Stimulated activated CD8-positive, alpha-beta memory T cell treated with anti-CD3 and anti-CD28 coated beads, Interleukin-15, amount 100 ng/mL, for 48 hours (primary cell): ENCODE measurements at places on chromosomes 1 and 21.

- DNase-seq: no peak
Observed at GRCh38 chr1:12760256-12760795, 13.2 kb upstream of the PRAMEF12 start.

DNA sequence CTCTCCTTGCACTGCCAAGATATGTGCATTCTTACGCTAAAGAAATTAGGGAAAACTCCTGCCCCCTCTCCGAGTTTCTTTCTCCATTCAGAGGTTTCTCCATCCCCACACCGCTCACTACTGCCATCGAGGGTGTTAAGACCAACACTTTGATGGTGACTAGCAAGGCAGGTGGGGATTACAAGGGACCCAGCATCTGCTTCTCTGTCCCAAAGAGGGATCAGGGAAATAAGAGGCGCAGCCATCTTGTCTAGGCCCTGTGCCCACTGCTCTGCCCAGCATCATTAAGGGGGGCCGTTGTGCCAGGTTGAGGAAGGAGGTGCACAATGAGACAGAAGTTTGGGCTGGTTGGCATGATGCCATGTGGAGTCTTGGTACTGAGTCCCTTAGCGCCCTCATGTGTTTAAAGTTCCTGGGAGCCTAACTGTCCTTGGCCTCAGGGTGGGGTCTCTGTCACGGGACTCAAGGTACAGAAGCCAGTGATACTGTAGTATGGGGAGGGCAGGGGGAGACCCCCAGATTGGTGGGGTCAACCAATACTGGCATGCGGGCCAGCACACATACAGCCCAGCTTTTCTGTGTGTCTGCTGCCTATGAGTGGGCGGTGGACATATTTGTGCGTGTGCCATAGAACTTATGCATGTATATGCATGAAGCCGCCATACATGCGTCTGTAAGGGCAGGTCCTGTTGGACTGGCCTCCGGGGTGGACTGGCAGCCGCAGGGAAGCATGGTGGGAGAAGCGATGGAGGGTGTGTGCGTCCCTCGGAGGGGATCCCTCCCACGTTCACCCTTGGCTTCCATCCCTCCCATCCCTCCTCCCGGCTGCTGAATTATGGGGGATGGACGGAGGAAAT is 5.5 kb downstream of the EFNA3 start:
- DNase-seq: no peak

DNA sequence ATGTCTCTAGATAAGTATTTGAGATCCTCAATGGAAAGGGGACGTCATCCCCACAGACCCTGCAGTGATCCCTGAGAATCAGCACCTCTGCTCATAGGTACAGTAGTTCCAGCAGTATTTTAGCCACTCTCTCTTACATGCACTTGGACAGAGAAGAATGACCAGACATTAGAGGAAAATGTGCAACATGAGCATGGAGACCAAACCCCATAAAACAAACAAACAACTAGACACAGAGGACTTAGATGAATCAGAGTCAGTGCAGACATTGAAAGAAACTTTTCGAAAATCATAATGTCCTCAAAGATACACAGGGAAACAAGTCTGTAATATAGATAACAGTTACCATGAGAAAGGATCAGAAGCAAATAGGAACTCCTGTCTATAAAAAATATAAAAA is 108.2 kb downstream of the LYPLAL1 start:
- DNase-seq: no peak

- no peak for DNase-seq
Observed at GRCh38 chr1:96492236-96492635, 229.3 kb upstream of the PTBP2 start.

GRCh38 chr1:235898126-235898525 is 31.4 kb upstream of the LYST start:
- DNase-seq: no peak
